Ovary (tissue), 10 donors: ENCODE measurements at places on chromosomes 12 and 14.

DNA sequence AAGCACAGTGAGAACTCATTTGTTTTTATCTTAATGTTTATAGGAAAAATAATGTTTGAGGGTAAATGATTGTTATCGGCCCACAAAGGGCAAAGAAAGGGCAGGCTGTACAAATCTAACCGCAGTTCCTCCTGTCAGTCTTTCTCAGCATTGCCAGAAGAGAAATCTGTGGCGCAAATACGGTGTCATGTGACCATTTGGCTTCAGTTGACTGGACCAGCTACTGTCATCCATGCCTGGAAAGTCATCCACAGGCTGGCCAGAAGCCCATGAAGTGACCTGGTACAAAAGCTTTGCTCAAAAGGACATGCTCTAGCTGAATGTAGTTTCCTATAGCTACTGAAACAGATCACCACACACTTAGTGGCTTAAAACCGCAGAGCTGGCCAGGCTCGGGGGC lies 43.6 kb downstream of the HCAR2 start:
- no peak for DNase-seq

DNA sequence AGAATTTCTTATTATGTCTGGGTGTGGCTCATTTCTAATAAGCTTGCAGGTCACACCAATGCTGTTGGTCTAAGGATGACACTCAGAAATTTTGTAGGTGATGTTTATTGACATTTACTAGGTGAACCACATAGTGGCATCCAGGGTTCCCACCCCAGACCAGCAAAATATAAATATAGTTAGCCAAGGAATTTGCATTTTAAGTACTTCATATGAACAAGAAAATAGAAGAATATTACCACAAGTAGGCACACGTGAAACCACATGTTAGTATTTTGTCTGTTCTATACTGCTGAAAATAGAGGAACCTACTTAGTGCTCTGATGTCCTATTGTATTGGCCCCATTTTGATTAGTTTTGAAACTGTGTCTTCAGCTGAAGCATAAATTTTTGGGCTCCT lies 71.1 kb downstream of the USP15 start:
- DNase-seq: no peak

- no peak for DNase-seq
Observed at GRCh38 chr14:102039157-102039556, 47.7 kb downstream of the HSP90AA1 start.

DNA sequence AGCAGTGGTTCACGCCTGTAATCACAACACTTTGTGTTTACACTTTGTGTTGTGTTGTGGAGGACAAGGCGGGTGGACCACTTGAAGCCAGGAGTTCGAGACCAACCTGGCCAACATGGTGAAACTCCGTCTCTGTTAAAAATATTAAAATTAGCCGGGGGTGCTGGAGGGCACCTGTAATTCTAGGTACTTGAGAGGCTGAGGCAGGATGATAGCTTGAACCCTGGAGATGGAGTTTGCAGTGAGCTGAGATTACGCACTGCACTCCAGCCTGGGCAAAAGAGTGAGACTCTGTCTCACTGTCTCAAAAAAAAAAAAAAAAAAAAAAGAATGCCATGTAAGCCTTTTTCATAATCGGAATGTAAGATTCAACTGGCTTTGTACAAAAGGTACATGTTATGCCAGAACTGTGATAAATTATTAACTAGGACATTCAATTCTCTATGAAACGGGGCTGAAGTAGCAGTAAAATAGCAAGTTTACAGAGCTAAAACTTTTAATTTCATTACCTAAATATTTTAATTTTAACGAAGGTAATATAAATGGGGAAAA lies 13.9 kb upstream of the PITPNM2 start:
- DNase-seq: no peak

DNA sequence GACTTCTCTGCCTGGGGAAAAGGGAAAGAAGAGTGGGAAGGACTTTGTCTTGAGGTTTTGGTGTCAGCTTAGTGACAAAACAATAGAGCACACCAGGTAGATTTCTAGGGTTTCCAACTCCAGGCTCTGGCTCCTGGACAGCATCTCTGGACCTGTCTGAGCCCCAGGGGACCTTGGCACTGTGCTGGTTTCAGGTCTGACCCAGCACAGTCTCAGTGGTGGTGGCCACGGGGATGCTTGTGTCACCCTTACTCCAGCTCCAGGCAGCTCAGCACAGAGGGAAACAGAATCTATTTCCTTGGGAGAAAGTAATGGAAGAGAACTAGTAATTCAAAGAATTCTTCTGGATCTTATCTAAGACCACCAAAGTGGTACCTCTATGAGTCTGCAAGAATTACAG lies 11.1 kb upstream of the CKAP4 start:
- DNase-seq: no peak

DNA sequence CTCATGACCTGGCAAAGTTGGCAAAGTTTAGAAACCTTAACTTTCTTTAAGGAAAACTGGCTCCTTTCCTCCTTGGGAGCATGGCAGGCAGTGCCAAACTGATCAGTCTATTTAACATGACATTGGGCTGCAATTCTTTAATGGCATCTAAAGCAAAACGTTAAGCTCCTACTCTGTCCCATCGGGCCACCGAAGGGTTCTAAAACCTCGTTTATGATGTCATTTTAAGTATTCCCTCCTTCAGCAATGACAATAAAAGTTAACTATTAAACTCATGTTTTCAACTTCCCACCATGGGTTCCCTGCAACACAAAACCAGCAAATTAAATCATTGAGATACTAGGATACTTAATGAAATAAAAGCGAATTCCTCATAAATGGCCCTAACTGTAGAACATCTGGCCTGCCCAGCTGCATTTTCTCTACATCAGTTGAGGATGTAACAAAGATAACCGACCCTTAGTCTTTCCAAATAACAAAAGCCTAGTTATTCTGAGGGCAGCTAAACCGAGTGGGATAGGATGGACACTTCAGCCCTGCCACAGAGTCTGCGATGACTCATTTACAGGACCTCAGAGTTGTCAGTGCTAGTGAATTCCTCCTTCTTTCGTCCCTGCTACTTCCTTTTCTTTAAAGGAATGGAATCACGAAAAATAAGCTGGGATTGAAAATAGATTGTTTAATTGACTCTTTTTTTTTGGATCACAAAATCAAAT lies 34.5 kb upstream of the RIC8B start:
- DNase-seq: no peak

- DNase-seq: no peak
Observed at GRCh38 chr12:131333136-131333535, 377.8 kb upstream of the SFSWAP start.

DNA sequence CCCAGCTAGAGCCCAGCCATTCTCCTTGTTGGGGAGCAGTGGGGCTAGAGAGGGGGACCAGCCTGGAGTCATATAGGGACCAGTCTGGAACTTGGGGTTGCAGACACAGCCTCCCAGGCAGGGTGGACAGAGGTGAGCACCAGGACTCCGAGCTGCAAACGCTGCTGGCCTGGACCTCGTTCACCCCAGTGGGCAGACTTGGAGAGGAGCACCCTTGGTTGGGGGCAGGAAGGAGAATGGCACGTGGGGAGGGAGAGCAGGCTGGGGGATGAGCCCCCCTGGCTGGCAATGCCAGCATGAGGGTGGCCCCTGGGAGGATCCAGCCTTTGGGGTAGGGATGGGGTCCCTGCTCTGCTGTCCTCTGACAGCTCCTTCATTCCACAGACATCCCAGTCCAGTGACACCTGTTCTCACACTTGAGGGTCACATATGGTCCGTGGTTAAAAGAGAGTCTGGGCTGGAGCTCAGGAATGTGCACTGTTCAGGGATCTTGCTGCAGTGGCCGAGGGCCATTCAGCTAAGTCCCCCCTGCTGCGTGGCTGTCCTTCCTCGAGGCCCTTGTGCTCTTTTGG lies 2.8 kb downstream of the LBHD2 start:
- DNase-seq: no peak

DNA sequence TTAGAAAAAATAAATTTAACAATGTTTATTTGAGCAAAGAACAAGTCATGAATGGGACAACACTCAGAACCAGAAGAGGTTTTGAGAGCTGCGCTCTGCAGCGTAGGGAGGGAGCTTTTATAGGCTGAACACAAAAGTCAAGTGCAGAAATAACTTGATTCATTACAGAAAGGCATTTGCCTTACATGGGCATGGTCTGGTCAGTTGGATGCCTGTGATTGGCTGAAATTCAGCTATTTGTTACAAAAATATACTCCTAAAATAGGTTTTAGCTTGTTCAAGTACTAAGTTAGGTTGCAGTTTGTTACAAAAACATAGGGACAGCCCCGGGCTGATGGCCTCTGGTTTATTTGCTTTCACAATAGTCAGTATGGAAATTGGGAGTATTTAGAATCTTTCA lies 118.0 kb downstream of the NUAK1 start:
- DNase-seq: no peak

DNA sequence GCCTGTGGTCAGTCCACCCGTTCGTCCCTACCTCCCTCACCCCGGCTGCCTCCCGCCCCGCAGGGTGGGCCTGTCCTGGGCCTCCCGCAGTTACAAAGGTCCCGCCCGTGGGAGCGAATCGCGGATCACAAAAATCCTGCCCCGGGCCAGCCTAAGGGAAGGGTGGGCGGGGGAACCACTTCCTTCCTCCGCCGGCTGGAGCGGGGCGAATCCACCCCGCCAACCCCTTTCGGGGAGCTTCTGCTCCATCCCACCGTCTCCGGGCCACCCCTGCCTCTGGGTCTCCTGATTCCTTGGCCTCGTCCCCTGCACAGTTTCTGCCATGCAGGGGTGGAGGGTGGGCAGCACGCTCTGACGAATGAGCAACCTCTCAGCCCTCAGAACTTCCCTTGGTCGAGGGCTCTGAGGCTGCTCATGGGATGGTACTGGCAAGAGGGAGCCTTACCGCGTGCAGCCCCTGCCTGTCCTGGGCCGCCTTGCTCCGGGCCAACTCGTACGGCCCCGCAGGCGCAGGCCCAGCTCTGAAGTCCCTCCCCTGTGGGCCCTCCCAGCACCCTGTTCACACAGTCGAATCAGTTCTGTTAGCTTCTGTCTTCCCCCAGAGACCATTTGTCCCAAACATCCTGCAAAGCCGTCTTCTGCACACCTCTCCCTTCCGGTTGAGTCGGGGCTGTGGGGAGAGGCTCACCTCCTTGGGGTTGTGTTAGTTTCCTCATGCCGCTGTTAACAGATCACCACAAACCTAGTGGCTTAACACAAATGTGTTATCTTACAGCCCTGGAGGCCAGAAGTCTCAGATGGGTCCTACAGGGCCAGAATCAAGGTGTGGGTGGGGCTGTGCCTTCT lies 589 bp upstream of the HVCN1 start:
- DNase-seq: peak; percentile 71

- no peak for DNase-seq
Observed at GRCh38 chr12:64252681-64253080, 30.6 kb upstream of the KICS2 start.

GRCh38 chr12:5589054-5589453 lies 157.1 kb downstream of the NTF3 start:
- DNase-seq: no peak
